ENCODE measurements at places on chromosomes 16 and 17.

GRCh38 chr17:57106107-57106835 lies 21.2 kb downstream of the AKAP1 start:
- DNase-seq: peak; percentile 22

- DNase-seq: no peak
Measured at GRCh38 chr17:17877529-17878358, 41.0 kb upstream of the SREBF1 start.

- no peak for DNase-seq
Measured at GRCh38 chr17:19372439-19372838, 5.9 kb upstream of the MAPK7 start.

- no peak for DNase-seq
Measured at GRCh38 chr17:79864617-79865250, 25.5 kb upstream of the CBX4 start.

- DNase-seq: peak; percentile 63
Measured at GRCh38 chr16:55948230-55948629, 73.1 kb upstream of the CES5A start.

DNA sequence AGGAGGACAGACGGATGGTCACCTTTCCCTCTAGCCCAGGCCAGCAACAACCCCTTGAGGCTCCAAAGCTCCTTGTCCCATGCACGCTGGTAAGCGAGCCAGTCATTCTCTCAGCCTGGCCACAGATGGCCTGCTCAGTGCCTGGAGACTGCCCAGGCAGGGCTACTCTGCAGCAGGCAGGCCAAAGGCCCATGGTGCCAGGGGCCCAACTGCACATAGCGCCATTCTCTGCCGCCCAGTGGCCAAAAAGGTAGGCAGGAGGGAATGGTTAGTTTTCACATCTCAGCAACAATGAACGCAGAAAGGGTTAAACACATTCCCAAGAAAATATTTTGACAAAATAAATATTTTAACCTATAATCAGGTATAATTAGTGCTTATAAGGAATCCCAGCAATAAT lies 7.7 kb upstream of the SREBF1 start:
- DNase-seq: no peak

DNA sequence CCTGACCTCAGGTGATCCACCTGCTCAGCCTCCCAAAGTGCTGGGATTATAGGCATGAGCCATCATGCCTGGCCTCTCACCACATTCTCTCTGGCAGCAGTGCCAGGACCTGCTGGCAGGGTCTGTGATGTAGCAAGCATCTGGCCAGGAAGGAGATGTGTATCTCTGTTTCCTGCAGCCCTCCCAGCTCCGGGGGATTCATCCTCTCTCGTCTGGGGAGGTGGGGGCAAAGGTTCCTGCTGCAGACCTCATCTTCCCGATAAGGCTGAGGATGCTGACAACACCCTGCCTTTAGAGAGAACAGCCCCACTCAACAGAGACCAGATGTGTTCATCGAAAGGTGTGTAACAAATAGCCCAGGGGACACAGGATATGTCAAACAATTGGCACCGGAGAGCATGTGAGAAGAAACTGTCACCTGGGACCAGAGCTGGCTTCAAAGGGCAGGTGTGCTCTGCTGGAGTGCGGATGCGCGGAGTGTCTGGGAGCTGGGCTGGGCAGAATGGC lies 54.8 kb upstream of the SEC14L1 start:
- peak; percentile 71 for DNase-seq

- no peak for DNase-seq
Measured at GRCh38 chr16:1871974-1872635, at the start of gene MEIOB. TSS of gene MEIOB (minus strand) at chr16:1872164. CDS start at chr16:1868175, 3,989 bp downstream.

GRCh38 chr17:2939714-2940351 lies 123.6 kb downstream of the OR1D5 start:
- DNase-seq: no peak

DNA sequence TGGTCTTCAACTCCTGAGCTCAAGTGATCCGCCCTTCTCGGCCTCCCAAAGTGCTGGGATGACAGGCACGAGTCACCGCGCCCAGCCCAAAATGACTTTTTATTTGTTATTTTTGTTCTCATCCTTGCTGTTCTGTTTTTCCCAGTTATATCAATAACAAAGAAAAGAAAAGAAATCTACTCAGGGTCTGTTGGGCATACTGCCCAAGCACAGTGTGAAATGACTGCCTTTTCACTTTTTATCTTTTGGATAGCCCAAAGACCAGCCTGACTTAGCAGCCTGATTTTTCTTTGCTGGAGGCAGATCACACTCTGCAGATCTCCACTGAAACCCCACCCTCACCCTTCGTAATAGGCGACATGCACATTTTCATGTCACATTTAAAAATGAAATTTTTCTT lies 493.2 kb downstream of the MAF start:
- DNase-seq: no peak

- no peak for DNase-seq
Measured at GRCh38 chr16:11219178-11219577, 36.8 kb downstream of the SOCS1 start.

- no peak for DNase-seq
Measured at GRCh38 chr16:84408856-84409255, 40.5 kb downstream of the ATP2C2 start.

DNA sequence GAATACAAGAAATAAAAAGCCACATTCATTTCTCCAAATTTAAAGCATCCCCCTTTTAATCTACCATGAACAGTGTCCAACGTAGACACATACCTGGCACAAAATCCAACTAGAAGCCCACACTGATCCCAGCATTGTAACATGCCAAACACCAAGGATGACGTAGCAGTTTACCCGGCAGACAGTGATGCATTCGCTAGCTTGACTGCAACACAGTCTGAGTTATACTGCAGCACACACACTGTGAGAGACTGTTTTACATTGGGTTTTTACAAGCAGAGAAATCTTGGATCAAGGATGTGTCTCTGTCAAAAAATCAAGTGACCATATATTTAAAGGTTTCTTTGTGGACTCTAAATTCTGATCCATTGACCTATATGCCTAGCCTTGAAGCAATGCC lies 74.5 kb upstream of the C17orf78 start:
- DNase-seq: peak; percentile 14

- no peak for DNase-seq
Measured at GRCh38 chr16:58346831-58347371, 45.4 kb upstream of the GINS3 start.

- no peak for DNase-seq
Measured at GRCh38 chr16:60645541-60645940, 1390.7 kb downstream of the CDH8 start.

DNA sequence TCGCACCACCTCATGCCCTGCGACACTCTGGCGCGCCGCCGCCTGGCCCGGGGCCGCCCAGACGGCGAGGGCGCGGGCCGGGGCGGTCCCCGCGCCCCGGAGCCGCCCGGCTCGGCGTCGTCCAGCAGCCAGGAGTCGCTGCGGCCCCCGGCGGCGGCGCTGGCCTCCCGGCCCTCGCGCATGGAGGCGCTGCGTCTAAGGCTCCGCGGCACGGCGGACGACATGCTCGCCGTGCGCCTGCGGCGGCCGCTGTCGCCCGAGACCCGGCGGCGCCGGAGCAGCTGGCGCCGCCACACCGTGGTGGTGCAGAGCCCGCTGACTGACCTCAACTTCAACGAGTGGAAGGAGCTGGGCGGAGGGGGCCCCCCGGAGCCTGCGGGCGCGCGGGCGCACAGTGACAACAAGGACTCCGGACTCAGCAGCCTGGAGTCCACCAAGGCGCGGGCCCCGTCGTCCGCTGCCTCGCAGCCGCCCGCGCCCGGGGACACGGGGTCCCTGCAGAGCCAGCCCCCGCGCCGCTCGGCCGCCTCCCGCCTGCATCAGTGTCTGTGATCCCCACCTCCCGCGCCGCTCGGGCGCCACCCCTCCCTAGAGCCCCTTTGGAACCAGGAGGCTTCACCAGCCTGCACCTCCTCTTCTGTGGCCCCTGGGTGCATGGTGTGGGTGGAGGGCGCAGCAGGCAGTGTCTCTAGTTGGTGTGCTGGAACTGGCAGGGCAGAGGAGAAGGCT lies 82.3 kb downstream of the ARHGAP23 start:
- no peak for DNase-seq

GRCh38 chr17:19328441-19329061 lies 34.0 kb downstream of the B9D1 start:
- no peak for DNase-seq

DNA sequence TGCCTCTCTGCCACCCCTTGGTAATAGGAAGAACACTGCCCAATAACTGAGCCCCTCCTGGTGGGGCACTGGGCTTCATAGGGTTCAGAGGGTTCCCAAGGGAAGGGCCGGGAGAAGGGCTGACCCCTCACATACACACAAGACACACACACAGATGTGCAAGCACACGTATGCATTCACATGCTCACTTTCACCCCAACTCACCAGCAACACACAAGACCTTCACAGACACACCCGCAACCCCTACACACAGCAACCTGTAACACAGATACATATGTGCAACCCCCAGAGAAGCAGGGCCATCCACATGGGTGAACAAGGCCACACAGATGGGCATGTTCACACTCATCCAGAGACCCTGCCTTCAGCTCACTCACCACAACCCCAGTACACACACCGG lies 225.1 kb downstream of the ZNF423 start:
- DNase-seq: no peak

DNA sequence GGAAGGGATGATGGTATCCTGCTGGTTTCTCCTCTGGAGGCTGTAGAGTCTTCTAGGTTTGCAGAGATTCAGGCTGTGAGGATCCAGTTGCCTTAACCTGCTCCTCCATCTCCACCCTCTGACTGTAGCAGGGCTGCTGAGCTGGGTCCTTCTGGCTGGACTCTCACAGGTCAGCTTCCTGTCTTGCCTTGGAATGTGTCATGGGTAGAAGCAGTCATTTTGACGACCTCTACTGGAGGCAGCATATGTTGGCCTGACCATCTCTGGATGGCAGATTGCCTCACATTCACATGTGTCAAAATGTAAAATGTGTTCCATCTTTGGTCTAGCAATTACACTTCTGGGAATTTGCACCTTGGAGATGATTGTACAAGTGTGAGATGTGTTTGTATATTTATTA lies 504.4 kb upstream of the EEF2KMT start:
- DNase-seq: no peak

- DNase-seq: no peak
Measured at GRCh38 chr16:4094127-4094773, 22.0 kb downstream of the ADCY9 start.

- DNase-seq: no peak
Measured at GRCh38 chr17:12254460-12254859, 233.8 kb downstream of the MAP2K4 start.

DNA sequence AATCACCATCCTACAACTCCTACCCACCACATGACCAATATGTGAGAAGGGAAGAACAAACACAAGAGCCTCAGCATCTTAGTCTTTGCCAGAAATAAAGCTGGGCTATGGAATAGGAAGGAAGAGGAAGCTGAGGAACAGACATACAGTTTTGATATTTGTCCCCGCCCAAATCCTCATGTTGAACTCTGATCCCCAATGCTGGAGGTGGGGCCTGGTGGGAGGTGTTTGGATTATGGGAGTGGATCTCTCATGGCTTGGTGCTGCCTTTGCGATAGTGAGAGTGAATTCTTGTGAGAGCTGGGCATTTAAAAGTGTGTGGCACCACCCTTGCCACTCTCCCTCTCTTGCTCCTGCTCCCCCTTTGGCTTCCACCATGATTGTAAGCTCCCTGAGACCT lies 52.4 kb upstream of the NLK start:
- no peak for DNase-seq

DNA sequence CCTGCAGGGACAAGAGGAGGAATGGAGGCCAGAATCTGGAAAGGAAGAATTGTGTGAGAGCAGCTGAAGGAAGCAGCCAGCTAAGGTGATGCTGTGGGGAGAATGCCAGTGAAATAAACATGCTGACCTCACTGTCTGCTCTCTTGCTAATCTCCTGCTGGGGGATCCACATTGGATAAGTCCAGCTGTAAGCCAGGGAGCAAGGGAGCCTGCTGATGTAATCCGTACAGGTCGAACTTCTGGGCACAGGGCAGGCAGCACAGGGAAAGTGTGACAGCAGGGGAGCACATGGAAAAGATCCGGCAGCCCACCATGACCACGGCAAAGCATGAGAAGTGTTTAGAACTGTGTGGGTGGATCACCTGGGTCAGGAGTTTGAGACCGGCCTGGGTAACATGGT lies 7.5 kb upstream of the XPO6 start:
- DNase-seq: no peak

GRCh38 chr17:38871247-38872015 lies 1.6 kb downstream of the LASP1 start:
- peak; percentile 30 for DNase-seq

- DNase-seq: no peak
Measured at GRCh38 chr16:26992666-26993349, 73.9 kb upstream of the C16orf82 start.

DNA sequence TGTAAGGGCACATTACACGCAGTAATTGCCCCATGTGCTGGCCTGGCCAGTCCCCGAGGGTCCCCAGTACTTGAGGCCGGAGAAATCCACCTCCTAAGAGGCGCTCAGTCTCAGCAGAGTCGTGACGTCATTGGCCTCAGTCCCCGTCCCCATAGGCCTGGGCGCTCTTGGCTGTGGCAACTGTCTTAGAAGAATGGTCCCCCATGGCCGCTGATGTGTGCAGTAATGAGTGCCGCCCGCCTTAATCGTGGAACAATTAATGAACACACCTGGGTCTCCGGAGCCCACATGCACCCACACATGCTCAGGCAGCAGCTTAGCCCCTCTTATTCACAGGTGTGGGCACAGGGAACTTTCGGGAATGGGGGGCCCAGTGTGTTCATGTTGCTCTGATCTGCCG lies 86.5 kb upstream of the PLCG2 start:
- no peak for DNase-seq

DNA sequence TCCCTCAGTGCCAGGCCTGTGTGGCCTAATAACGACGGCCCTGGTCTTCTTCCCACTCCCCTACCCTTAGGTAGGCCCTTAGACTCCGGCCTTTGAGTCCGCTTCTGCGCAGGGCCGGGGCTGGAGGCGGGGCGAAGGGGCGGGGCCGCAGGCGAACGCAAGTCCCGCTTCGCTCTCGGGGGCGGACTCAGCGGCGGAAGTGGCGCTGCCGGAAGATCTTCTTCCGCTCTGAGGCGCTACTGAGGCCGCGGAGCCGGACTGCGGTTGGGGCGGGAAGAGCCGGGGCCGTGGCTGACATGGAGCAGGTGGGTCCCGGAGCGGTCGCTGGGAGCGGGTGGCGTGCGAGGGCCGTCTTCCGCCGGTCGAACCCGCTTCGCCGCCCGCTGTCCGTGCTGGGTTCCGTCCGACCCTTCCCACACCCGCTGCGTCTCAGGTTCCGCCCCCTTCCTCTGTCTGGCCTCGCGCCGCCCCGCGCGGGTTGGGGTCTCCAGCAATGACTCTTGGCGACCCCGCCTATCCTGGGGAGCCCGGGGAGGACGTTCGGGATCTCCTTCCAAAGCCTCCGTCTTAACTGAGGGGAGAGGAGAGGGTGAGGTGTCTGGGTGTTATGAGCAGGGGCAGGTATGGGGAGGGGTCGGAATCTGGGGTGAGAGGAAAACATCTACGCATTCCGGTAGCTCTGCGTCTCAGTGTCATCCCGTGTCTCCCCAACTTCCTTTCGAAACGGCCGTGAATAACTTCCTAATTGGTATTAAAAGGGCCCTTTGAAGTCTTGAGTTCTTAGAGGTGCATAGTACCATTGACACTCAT lies at the start of gene STARD3:
Gene STARD3, plus strand, starts transcription at position 218 of the 810 bp plus-strand sequence. CDS start 16,388 bp downstream, outside the sequence.
- DNase-seq: peak; percentile 44

GRCh38 chr17:61458421-61459141 lies 6.4 kb downstream of the TBX4 start:
- no peak for DNase-seq

GRCh38 chr17:74798239-74798707 lies 22.1 kb upstream of the NAT9 start:
- no peak for DNase-seq

GRCh38 chr16:49639739-49640431 lies 216.0 kb downstream of the ZNF423 start:
- DNase-seq: no peak

Data from DMS153 (cell line).